ENCODE measurements at places on chromosomes 3 and 15. TPM values are rescaled to one million over a fixed set of nuclear protein-coding genes. Genes with fewer than 3 reads are reported as not detected.

DNA sequence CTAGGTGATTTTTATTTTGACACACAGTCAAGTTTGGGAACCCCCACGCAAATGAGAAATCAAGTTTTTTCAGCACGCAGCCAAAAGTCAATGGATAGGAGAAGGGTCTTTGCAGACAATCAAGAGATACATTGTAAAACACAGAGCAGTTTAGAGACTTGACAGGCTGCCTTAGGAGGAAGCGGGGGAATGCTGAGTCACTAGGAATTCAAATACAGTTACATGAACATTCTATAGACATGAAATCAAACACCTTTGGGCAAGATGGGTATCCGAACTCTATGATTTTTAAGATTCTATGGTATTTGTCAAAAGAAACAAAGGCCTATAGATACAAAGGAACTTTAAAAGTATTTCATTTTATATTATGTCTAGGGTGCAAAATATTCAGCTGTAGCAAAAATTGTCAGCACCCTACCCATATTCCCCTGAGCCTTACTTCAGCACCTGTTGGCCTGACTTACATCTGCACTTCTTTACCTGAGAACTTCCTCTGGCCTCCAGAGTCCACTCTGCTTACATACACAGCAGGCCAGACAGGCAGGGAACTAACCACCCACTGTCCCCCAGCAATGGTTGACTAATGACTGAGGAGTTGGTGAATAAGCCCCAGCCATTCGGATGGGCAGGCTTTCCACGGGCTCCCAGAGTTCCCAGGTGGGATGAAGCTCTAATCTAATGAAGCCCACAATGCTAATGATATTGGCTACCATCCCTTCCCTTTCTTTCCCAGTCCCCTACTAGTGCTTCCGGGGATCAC lies 289.3 kb upstream of the RORA start:
- DNase-seq = no peak

DNA sequence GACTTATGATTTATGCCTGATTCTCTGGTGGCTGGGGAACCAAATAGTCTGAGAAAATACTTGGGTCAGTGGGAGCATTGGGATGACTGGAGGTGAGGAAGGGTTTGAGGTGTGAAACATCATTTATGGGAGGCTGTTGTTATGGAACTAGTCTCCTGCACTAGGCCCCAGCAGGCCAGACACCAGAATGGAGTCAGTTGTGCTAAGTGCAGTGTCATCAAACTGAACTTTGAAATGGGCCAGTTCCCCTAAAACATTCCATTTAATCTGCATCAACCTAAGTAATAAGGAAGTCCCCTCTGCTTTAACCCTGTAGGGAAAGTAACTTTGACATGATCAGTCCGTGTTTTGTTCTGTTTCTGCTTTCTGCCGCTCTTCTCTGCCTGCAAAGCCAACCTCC lies 44.9 kb upstream of the KLHL25 start:
- no peak for DNase-seq

GRCh38 chr3:163541629-163542028 lies 1536.7 kb downstream of the SI start:
- DNase-seq = no peak

- no peak for DNase-seq
Observed at GRCh38 chr3:27963519-27963918, 241.4 kb upstream of the EOMES start.

GRCh38 chr15:48222627-48223026 lies 16.5 kb downstream of the SLC12A1 start:
- no peak for DNase-seq

GRCh38 chr15:57943171-57943570 lies 122.3 kb downstream of the ALDH1A2 start:
- no peak for DNase-seq

GRCh38 chr3:13075318-13075717 lies 2.1 kb upstream of the IQSEC1 start:
- DNase-seq = no peak

- DNase-seq = peak; percentile 17
Observed at GRCh38 chr3:57557085-57557537, 1.0 kb downstream of the PDE12 start.

DNA sequence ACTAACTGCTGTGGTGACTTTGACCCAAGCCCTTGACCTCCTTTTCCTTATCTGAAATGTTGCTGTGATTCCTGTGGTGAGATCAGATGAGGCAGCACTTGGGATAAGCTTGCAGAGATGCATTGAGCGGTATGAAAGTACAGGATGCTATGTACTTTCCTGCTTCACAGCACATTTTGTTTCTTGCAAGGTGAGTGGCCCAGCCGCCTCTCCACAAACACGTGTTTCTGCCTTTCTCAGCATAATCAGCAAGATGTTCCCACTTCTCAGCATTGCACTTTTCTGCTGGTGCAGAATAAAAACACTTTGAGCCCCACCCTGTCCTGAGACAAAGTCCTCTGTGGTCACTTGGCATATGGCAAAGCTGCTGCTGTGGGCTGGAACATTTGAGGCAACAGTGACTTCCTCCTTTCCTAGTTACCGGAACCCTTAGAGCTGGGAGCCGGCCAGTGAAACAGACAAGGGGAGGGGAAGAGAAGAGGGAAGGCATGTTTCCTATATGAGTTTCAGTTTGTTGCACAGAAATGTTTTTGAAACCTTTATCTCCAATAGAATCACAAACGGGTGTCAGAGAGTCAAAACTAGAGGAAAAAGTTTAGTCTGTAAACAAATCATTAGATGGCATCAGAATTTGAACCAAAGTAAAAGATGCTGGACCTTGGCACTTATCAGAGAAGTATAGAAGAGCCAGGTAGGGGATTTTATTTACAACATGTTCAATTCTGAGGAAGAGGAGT lies 5.0 kb downstream of the NUDT16 start:
- peak; percentile 86 for DNase-seq

- no peak for DNase-seq
Observed at GRCh38 chr3:41684797-41685735, 276.8 kb downstream of the ULK4 start.

ARPP21 gene
- total RNA-seq = 0.35 TPM

BSN gene
- 0.34 TPM for total RNA-seq

LYZL4 gene
- not detected for total RNA-seq

All from right cardiac atrium (tissue), 5 donors.